Stimulated activated CD4-positive, alpha-beta T cell treated with anti-CD3 and anti-CD28 coated beads, Interleukin-2, amount 100 ng/mL, for 48 hours (primary cell): ENCODE measurements at places on chromosomes 16 and 17.

- no peak for DNase-seq
These were observed 68.2 kb upstream of the XYLT1 start for GRCh38 chr16:17538927-17539326.

DNA sequence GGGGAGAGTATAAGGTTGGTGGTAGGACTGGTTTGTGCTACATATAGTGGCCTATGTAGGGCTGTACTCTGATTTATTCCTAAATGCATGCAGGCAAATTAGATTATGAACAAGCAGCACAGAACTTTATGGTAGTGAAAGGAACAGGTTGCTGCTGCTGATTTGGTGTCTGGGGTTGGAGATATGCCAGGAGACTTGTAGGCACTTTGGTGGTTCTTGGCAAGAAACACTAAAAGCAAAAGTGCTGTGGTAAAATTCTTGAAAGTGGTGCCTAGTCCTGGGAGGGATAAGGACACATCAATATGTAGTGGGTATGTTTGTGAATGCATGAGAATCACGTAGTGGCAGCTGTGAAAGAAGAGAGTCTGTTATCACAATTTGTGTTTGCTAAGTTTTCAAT lies 2126.0 kb downstream of the TP53TG3F start:
- DNase-seq = no peak

GRCh38 chr16:57530104-57530521 lies 6.3 kb downstream of the CCDC102A start:
- peak; percentile 49 for DNase-seq

DNA sequence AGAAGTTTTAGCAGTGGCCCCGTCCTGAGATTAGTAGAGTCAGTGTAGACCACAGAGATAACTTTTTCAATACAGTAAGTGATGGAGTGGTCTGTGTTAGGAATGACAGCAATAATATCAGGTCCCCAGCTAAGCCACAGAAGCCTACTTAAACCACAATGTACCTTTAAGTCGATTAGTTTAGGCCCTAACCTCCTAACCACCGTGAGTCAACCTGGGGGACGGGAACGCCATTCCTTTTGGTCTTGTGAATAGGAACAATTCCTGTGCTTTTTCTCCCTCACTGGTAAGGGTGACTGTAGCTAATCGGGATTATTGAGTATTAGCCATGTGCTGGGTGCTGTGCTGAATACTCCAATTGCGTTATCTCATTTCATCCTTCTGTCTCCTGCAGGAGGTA lies 14.0 kb downstream of the YPEL2 start:
- DNase-seq = no peak

GRCh38 chr17:13601776-13602551 lies at the start of gene HS3ST3A1:
TSS of gene HS3ST3A1 (minus strand) at chr17:13601929. CDS start at chr17:13601129, 800 bp downstream.
- DNase-seq = no peak

DNA sequence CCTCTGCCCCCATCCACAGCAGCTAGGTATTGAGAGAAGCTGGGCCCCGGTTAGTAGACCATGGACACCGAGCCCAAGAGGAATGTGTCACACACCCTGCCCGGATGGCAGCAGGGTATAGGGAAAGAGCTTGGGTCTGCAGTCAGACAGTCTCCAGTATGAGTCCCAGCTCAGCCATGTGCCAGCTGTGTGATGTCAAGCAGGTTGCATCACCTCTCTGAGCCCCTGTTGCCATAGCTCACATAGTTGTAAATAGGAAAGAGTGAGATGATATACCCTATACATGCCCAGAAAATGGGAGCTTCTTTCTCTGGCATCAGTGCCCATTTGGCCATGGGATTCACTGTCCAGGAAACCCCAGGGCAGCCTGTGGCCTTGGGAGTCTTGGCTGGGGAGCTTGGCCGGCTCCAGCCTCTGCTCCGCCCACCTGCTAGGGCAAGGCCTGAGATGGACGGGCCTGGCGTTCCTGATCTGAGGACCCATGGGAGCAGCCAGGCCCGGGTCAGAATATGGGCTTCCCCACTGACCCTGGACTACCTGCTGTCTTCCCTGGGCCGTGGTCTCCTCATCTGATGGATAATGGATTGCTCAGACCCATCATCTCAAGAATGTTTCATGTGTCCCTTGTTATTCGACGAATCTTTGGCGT lies 13.2 kb downstream of the CD300LG start:
- no peak for DNase-seq

- DNase-seq = no peak
These were observed 46.5 kb upstream of the CIBAR2 start for GRCh38 chr16:85158743-85159178.

GRCh38 chr17:74374858-74375257 lies 7.6 kb downstream of the GPR142 start:
- DNase-seq = no peak

- no peak for DNase-seq
These were observed 3.0 kb upstream of the SLC6A4 start for GRCh38 chr17:30238387-30239088.

DNA sequence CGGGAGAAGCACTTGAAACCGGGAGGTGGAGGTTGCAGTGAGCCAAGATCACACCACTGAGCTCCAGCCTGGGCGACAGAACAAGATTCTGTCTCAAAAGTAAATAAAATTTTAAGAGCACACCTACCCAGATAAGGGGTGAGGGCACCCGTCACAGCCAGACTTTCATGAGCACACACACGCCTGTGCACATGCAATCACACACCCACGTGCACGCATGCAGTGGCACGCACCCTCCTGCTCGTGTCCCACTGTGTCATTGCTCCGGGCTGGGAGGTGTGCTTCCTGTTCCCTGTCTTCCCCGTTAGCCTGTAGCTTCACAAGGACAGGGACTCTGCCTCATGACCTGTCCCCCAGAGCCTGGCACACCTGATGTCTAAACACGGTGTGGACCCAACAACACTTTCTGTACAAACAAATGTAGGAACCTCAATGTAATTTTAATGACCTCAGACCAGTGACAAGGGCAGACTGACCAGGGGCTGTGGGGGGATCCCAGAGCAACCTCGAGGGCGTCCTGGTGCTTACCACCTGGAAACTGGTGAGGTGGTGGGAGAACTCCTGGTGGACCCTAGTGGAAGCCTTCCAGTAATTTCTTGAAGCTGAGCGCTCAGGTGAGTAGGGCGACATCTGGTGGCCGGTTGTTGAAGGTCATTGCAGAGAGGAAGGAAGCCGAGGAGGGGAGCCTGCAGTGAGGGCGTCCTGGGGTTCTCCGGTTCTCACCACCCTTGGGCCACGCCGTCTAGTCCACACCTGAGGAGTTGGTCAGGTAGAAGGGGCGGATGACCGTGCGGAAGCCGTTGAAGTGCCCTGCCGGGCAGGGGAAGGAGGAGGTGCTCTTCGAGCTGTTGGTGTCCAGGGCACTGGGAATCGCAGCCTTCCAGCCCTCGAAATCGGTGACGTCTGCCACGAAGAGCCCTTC lies 8.6 kb downstream of the LGALS3BP start:
- DNase-seq = peak; percentile 85

DNA sequence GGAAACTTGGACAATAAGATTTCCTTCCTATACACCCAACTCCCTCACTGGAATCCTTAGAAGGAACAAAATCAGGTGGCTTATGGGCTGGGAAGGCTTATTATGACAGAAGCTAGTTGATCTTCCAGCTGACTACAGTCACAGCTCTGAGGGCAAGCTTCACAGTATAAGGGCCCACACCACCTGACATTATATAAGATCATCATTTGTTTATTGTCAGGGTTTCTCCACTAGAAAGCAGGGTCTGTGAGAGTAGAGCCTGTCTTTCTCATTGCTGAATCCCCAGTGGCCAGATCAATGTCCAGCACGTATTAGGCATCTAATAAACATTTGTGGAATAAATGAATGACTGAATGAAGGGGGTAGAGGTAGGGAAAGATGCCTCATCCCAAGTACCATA lies 57.8 kb upstream of the PHOSPHO1 start:
- DNase-seq = no peak

DNA sequence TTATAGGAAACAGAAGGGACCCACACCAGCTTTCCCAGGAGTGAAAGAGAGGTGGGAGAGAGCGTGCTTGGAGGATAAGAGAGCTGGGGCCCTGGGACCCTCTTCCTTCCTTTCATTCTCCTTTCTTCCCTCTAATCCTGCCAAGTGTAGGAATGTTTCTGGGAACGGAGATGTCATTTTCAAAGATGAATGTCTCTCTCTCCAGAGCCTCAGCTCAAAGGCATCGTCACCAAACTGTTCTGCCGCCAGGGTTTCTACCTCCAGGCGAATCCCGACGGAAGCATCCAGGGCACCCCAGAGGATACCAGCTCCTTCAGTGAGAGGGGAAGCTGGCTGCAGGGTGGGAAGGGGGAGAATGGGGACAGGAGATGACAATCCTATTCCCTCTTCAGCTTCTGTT lies 2.0 kb downstream of the FGF11 start:
- no peak for DNase-seq

DNA sequence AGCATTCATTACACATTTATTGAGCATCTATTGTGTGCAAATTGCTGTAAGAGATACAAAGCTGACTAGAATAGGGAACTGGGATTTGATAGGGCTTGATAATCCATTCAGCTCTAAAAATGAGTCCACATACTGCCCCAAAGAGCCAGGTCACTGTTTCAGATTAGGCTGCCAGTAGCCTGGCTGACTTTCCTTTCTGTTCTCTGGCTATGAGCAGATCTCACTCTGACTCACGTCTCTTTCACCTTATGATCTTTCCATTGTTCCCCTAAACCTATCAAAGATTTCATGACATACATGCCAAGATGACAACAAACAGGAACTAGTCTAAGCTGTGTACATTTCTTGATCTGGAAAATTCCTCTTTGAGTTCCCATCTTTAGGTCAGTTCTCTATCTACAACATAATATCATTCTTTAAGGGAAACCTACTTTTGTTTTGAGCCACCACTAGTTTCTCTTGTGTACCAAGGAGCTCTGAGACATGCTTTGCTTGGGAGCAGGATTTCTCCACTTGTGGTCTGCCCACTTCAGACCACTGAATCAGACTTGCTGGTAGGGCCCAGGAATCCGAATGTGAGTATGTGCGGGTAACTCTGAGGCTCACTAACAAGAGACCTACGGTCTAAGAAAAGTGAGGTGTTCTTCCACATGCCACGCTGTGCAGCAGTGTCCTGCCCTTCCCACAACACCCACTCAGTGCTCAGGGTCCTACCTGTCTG lies 40.9 kb upstream of the ICAM2 start:
- no peak for DNase-seq

- DNase-seq = no peak
These were observed 43.4 kb downstream of the IRX6 start for GRCh38 chr16:55367301-55367811.

GRCh38 chr17:58576679-58577367 lies 62.4 kb upstream of the MTMR4 start:
- no peak for DNase-seq

DNA sequence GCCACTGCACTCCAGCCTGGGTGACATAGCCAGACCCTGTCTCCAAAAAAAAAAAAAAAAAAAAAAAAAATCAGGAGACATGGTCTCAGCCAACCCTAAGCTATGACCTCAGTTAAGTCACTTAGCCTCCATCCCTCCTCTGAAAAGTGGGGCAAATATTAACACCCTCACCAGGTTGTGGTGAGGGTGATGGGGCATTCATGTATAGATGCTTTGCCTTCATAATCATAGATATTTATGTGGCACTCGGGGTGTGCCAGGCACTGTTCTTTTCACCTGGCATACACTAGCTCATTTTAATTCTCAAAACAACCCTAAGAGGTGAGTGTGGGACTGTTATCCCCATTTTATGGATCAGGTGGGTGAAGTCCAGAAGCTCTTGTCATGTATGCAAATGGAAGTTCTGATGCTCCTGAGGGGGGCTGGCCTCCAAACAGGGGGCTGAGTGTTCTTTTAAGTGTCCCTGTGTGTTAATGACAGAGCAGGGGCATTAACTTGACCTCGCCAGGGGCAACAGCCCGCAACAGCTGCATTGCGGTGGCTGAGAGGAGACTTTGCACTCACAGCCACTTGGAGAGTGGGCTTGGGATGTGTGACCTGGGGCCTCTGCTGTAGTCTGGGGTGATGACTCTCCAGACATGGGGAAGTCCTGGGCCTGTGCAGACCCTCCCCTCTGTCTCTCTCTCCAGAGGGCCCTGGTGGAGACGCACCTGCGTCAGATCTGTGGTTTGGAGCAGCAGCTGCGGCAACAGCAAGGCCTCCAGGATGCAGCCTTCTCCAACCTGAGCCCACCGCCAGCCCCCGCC lies 4.1 kb downstream of the TBKBP1 start:
- DNase-seq = no peak

GRCh38 chr17:38727736-38728135 lies 2.4 kb upstream of the CISD3 start:
- DNase-seq = peak; percentile 67

- no peak for DNase-seq
These were observed 30.5 kb downstream of the CNGB1 start for GRCh38 chr16:57940382-57940966.

GRCh38 chr16:2914233-2914632 lies 2.5 kb downstream of the FLYWCH1 start:
- DNase-seq = no peak

DNA sequence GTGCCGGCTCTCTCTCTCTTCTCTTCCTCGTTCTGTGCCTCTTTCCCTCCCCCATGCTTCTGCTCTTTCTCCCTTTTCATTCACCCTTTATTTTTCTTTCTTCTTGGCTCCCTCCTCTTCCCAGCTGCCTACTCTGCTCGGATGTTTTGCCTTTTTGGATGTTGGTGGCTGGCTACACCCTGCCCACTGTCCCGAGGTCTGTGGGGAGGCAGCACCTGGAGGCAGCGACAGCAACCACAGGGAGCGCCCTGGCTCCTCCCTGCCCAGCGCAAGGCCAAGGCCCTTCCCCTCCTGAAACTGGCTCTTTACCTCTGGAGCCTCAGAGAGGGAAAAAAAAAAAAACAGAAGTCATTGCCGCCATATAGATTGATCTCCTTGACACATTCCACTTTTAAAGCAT lies 20.0 kb downstream of the CLUAP1 start:
- DNase-seq = no peak

DNA sequence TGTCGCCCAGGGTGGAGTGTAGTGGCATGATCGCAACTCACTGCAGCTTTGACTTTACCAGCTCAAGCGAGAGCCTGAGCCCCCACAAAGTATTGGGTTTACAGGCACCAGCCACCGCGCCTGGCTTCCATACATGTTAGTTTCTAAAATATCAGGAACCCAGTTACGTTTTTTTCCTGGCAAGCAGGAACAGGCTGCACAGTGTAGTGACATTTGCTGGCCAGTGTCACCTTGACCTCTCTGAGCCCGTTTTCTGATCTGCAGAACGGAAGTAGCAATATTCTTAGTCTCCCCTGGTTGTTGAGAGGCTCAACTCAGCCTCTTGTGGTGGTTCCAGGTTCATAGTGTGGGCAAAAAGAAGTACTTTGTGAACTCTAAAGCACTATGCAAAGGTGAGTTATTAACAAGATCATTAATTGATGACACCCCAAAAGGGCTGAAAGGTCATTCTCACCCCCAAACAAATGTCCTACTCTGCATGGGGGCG lies 15.6 kb downstream of the IGF2BP1 start:
- no peak for DNase-seq
